Esophagus squamous epithelium (tissue), 5 donors: ENCODE measurements at places on chromosomes 2 and 18.

GRCh38 chr18:41038071-41038470 lies 917.0 kb upstream of the PIK3C3 start:
- no peak for DNase-seq

GRCh38 chr2:30465171-30465545 lies 18.1 kb downstream of the LCLAT1 start:
- DNase-seq, result no peak

- DNase-seq, result no peak
Measured at GRCh38 chr2:170368370-170368769, 190.4 kb downstream of the MYO3B start.

DNA sequence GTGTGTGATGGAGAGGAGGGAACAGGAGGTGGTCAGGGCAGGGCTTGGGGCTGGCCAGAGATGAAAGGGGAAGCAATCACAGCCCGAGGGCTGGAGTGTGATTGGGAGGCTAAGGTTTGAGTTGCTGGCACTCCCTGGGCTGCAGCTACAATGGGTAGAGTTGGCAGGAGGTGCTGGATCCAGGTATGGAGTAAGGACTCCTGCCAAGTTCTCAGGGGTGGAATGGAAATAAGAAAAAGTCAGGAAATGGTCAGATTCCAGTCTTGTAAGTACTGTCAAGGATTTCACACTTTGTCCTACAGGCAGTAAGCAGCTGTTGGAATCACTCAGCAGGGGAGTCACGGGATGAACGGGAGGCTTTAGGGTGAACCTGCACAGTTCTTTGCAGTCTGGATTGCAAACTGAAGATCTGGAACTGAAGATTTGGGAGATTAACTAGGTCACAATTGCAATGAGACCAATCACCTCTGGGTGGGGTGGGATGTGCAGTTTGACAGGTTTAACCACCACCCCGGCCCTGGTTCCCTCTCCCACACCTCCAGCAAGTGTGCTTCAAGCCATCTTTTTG lies 10.9 kb upstream of the INPP5D start:
- DNase-seq, result no peak

DNA sequence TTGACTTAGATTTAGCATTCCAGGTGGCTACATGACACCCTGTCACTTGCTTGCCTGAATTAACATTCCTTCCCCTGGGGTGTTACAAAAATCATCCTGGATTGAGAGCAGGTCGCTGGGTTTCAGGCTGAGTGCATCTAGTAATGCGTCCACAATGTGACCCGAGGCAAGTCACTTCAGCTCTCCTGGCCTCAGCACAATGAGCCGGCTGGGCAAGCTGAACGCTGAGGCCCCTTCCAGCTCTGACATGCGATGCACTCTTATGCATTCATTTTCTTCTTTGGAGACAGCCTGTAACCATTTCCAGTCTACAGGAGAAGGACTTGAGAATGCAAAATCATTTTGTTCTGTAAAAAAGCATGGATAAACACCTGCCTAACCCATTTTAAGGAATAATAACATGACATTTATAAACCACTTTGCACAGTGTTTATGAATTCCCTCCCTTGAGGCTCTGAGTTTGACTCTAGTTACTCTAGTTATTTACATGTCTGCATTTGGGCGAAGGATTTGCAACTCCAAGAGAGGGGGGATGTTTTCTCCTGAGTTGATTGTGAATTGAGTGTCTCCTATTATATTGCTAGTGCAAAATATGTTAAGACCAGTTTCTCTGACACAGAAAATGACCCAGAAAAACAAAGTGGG lies 63.0 kb upstream of the CPO start:
- DNase-seq, result no peak

DNA sequence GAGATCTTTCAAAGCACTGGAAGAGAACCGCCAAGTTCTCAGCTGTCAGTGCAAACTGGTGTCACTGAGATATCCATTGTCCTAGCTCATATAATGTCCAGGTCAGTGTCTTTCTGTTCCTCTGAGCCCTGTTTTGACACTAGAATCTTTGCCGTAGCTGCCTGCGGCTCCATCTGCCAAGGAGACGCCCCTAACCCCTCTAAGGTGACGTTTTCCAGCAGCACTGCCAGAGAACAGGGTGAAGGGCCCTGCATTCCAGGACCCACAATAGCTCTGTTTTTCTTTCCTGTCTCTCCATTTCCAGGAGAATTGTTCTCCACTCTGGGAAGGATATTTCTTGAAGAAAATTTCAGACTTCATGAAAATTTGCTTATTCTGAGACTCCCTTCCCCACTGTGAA lies 181.7 kb upstream of the SLC39A10 start:
- DNase-seq, result no peak

DNA sequence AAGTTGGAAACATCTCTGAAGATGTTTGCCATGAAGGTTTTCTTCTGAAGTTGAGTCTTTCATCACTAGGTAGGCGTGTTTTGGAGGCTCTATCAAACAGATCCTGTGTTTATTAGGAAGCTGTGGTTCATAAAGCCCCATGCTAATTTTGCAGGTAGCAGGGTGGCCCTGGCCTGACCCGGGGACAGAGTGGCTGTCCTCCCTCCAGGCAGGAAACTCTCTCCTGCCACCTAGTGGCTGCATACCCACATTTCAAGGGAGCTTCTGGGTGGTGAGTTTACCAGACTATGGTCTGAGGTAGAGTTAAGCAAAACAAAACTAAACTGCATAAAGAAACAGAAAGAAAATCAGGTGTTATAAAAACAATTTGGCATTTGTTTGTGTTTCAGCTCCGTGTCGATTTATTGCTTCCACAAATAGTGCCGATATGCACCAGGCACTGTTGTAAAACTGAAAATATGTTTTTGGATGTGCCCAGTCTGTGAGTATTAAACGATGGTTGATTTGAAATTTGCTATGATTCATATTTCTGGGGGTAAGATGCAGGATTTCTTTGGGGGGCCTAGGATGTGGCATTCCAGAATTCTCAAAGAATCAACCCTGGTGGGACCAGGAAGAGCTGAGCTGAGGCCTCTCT lies 26.0 kb upstream of the IL37 start:
- DNase-seq, result no peak

GRCh38 chr2:94997981-94998930 lies 27.3 kb upstream of the MAL start:
- DNase-seq, result no peak

GRCh38 chr2:23209059-23209458 lies 175.9 kb upstream of the KLHL29 start:
- DNase-seq, result no peak

DNA sequence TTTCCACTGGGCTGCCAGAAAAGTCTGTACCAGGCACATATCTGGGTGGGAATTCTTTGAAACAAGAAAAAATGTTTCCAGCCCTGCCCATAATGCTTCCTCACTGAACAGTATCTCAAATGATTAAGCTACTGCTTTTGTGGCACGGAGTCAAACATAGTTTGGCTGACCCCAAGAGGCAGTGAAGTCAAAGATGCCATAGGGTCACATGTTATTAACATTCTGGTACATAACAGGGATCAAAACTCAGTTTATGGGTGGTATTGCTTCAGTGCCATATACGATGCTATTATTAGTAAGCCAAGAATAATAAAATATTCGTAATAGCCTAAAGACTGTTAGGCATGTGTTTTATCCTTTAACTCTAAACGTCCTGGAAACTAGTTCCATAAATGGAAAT lies 112.4 kb downstream of the FEZ2 start:
- no peak for DNase-seq
